Activated T-helper 17 cell treated with anti-CD3 and anti-CD28 coated beads, Interleukin-2, amount 50 U/mL, for 72 hours (primary cell): ENCODE measurements at places on chromosomes 3 and 15.
A peak's percentile ranks its signal among the peaks of the same experiment; 100 is the strongest.

- no peak for ATAC-seq
These were observed 17.4 kb upstream of the ADPGK start for GRCh38 chr15:72800833-72801481.

- ATAC-seq, result no peak
These were observed 155.8 kb upstream of the FRMD4B start for GRCh38 chr3:69541711-69542088.

- peak; percentile 48 for ATAC-seq
These were observed 2.6 kb upstream of the CEMIP start for GRCh38 chr15:80776420-80777045.

DNA sequence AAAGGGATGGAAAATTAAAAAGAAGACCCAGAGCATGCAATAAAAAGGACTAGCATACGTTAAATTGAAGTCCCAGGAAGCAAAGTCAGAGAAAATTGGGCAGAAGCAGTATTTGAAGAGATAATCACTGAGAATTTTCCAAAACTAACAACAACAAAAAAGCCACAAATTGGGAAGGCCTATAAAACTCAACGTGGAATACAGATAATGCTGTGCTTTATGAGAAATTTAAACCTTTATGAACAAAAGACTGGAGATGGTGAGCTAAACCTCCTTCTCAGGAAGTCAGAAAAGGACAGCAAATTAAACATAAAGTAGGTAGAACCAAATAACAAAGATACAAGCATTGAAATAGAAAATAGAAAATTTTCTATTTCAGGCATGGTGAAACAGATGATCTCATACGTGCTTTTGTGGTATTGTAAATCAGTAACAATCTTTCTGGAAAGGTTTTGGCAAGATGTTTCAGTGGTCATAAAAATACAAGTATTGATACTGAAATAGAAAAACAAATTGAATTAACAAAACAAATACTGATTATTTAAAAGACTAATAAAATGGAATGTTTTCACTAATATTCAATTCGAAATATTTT, 55.6 kb downstream of the LYSMD4 start:
- ATAC-seq, result no peak

GRCh38 chr3:47799733-47800132, 3.2 kb upstream of the DHX30 start:
- no peak for ATAC-seq

- no peak for ATAC-seq
These were observed 272.8 kb upstream of the ARRDC4 start for GRCh38 chr15:97687654-97688053.

GRCh38 chr3:135581806-135582205, 383.7 kb upstream of the PPP2R3A start:
- ATAC-seq, result no peak

DNA sequence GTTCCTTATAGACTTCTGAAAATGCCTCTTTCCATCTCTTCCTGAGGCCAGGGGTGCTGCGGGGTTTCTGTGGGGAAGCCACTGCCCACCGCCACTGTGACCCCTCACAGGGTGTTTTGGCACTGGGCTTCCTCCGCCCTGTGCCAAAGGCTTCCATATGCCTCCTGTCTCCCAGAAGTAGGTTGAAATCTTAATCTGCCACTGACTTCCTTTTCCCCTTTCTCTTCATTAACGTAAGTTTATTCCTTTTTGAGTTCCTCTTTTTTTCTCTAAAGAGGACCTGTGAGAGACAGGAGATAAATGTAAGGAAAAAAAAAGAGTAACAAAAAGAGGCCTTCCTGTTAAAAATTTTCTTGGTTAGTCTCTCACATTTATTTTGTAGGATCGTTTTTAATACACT, 220.5 kb downstream of the CTNNB1 start:
- ATAC-seq, result no peak

DNA sequence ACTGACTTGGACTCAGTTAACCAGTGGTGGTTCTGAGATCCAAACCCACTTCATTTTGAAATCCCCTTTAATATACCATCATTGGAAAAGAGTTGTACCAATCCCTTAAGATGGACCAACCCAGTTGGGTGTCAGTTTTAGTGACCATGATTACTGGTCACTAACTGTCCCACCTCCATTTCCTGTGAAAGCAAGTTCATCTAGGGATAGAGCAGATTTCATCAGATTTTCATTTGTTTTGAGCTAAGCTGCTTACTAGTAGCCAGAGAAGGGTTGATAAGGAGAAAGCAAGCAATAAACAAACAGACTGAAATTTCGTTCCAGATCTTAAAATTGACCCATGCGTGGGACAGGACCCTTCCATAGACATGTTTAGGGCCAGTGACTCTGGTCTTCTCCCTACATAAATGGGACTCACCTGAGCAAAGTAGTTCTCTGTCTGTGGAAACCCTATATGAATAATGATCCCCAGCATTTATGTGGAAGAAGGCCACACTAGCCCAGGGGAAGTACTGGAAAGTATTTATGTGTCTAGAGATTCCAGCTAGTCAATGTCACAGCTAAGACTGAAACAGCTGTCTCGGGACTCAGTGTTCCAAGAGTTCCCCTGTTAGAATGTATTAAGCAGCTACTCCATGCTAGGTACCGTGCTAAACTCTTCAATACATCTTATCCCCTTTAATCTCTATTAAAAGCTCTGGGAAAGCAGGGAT, 196.0 kb upstream of the BCL6 start:
- ATAC-seq, result no peak

- ATAC-seq, result no peak
These were observed 29.7 kb downstream of the OR4F15 start for GRCh38 chr15:101841656-101842055.

- ATAC-seq, result no peak
These were observed 28.4 kb upstream of the SMAD6 start for GRCh38 chr15:66673410-66674322.

- ATAC-seq, result peak; percentile 78
These were observed 161.5 kb downstream of the FOXP1 start for GRCh38 chr3:71421820-71422566.

GRCh38 chr3:45437383-45437782, 49.0 kb downstream of the LARS2 start:
- ATAC-seq, result no peak

- no peak for ATAC-seq
These were observed 124.8 kb upstream of the ST8SIA2 start for GRCh38 chr15:92268900-92269299.
